Osteoblast (primary cell): ENCODE measurements at places on chromosomes 4 and X. TPM values are rescaled to one million over a fixed set of nuclear protein-coding genes. Genes with fewer than 3 reads are reported as not detected.

ADGRG4 gene
- total RNA-seq, result not detected in 2 replicates

LNX1 gene
- total RNA-seq, result 6.2 and 9.8 TPM in 2 replicates

MAGEA9B gene
- total RNA-seq, result not detected in 2 replicates

ODAM gene
- total RNA-seq, result not detected in 2 replicates

OTUD4 gene
- total RNA-seq, result 22.8 and 30.6 TPM in 2 replicates

CT47B1 gene
- not detected in 2 replicates for total RNA-seq

KIAA1210 gene
- not detected in 2 replicates for total RNA-seq

GLRA2 gene
- not detected in 2 replicates for total RNA-seq

BEX5 gene
- not detected in 2 replicates for total RNA-seq

TBC1D8B gene
- 12.3 and 14.7 TPM in 2 replicates for total RNA-seq

CYLC1 gene
- not detected in 2 replicates for total RNA-seq

ARHGAP6 gene
- total RNA-seq, result 2.2 and 5.0 TPM in 2 replicates

CYBB gene
- total RNA-seq, result 0.29 and 1.4 TPM in 2 replicates

RGN gene
- total RNA-seq, result 2.5 and 4.4 TPM in 2 replicates

DNA sequence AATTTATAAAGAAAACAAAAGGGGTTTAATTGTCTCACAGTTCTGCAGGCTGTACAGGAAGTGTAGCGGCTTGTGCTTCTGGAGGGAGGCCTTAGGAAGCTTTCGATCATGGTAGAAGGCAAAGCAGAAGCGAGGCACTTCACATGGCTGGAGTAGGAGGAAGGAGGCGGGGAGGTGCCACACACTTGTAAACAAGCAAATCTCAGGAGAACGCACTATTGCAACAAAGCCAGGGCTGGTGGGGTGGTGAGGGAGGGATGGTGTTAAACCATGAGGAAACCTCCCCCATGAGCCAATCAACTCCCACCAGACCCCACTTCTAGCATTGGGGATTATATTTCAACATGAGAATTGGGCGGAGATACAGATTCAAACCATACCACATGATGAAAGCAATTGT is 1116.3 kb downstream of the FAT4 start:
- DNase-seq, result no peak

DNA sequence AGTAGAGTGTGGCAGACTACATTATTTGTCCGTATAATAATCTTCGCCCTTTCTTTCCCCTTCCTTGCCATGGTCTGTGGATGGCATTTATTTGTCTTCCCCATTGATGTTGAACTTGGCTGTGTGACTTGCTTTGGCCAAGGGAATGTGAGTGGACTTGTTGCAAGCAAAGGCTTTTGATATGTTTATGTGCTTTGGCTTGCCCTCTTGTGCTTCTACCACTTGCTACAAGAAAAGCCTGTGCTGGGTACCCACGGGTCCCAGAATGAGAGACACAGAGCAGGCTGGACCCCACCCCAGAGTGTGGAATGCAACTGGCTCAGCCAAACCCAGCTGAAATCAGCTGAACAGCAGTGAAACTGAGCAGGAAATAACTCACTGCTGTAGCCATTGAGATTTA is 63.0 kb downstream of the FAM184B start:
- no peak for DNase-seq

- no peak for DNase-seq
Observed at GRCh38 chr4:65018313-65018712, 609.1 kb upstream of the TECRL start.

DNA sequence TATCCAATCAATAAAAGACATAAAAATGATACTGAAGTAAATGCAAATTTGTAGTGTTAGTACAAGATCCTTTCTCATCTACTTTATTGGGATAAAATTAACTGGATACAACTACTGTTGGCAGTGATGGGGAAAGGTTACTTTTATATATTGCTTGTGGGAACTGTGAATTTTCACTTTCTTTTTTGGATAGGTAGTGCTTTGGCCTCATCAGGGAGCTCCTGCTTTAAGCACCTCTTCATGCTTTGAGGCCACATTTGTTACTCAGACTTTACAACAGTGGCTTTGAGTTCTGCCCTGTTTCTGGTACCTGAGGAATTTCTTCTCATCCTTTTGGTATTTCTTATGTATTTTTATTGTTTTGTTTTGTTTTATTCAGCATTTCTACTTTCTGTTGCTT is 316.8 kb upstream of the ZCCHC13 start:
- no peak for DNase-seq

DNA sequence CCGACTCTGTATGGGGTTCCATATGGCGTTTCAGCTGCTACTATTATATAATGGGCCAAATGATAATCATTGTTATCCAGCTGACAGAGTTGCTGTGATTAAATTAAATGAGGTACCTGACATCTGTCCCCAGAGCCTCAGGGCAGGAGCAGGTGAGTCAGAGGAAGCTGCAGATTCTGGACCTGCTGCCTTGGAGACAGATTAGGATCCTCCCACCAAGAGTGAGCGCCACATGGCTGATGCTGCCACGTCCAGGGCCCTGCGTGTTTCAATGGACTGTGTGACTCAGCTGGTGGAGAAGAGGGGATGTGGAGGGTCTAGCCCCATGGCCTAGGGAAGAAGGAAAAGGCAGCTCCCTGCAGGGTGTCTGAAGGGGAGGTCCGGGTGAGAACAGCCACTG is 28.3 kb upstream of the UXT start:
- no peak for DNase-seq

- DNase-seq, result peak; percentile 62
Observed at GRCh38 chr4:13540446-13541175, 3.7 kb downstream of the NKX3-2 start.

DNA sequence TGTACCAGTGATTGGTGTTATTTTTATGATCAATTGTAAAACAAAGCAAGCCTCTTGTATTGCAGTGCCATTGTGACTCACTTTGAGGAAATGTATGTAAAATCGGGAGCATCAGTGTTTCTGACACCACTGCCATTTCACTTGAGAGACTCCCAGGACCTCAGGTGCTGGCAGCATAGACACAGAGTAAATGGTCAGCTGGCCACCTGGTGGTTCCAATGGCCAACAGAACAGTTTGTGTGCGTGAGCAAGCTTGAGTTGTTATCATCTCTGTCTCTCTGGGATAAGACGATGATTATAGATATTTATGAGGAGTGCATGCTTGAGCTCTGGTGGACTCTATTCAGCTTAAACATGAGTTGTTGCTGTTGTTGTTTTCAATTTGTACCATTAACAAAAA is 356.6 kb downstream of the GUCY2F start:
- no peak for DNase-seq

DNA sequence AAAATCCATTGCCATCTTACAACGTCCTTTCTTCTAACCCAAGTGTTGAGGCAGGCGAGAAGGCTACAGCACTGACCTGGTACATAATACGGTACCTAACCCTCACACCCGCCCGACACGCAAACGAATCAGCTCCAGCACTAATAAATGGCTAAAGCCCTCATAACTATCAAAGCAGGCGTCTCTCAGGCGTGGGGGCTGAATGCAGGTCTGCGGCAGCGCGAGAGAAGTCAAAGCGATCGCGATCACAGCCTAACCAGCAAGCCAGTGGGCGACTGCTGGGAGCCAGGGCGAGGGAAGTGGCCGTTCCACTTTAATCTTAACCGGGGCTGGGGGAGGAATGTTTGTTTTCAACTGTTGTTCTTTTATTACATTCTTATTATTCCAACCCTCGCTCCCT is 1.5 kb downstream of the CDX4 start:
- DNase-seq, result no peak

- DNase-seq, result no peak
Observed at GRCh38 chrX:102835504-102836146, 101.4 kb upstream of the RAB40AL start.

- DNase-seq, result no peak
Observed at GRCh38 chr4:59540311-59540710, 1659.8 kb upstream of the ADGRL3 start.

GRCh38 chr4:6972911-6973310 is 63.3 kb downstream of the TBC1D14 start:
- DNase-seq, result no peak

GRCh38 chr4:130028552-130028951 is 932.6 kb downstream of the C4orf33 start:
- DNase-seq, result no peak

- DNase-seq, result no peak
Observed at GRCh38 chr4:53855581-53856250, 208.7 kb downstream of the CHIC2 start.

DNA sequence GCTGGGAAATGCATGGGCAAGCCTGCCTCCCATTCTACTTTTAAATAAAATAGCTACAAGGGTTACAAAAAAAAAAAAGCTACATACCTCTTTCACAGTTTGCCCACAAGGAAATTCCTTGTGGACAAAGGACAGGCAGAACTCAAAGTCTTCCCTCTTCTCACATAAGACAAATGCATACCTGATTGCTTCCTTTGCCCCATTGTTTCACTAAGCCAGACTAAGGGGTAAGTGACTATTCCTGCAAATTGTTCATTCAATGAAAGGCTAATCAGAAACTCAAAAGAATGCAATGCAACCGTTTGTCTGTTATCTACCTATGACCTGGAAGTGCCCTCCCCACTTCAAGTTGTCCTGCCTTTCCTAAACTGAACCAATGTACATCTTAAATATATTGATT is 780.6 kb downstream of the FAM133A start:
- DNase-seq, result no peak

- no peak for DNase-seq
Observed at GRCh38 chr4:111323916-111324315, 701.0 kb upstream of the PITX2 start.

GRCh38 chr4:87865288-87865687 is 32.5 kb downstream of the MEPE start:
- DNase-seq, result no peak

- DNase-seq, result no peak
Observed at GRCh38 chr4:105350859-105351490, 122.9 kb downstream of the PPA2 start.

DNA sequence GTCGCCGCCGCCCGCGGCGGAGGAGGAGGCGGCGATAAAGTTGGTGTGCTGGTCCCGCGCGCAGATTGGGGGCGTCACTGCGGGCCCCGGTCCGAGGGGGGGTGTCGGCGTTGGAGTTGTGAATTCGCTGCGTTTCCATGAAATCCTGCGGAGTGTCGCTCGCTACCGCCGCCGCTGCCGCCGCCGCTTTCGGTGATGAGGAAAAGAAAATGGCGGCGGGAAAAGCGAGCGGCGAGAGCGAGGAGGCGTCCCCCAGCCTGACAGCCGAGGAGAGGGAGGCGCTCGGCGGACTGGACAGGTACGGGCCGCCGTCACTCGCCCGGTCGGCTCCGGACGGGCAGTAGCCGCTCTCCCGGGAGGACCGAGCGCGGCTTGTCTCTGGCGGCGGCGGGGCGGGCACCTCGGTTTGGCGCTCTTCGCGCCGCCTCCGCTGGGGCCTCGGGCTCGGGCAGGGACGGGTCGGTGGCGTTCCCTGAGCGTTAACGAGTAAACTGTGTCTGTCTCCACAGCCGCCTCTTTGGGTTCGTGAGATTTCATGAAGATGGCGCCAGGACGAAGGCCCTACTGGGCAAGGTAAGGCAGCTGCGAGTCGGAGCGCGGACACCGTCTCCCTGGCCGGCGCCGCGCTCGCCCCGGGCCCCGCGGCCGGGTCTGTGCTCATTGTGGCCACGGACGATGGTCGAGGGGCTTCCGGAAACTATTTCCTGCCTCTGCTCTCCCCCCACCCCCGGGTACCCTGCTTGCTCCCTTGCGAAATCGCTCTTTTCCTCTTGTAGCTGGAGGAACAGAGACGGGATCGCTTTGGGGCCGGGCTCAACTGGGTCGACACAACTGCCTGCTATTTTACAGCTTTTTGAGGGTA is 658 bp downstream of the KDM6A start:
- DNase-seq, result peak; percentile 88

GRCh38 chr4:25635501-25635900 is 20.1 kb upstream of the SLC34A2 start:
- DNase-seq, result no peak

- DNase-seq, result peak; percentile 38
Observed at GRCh38 chr4:3527914-3528876, 4.0 kb downstream of the LRPAP1 start.

- no peak for DNase-seq
Observed at GRCh38 chr4:87500092-87500462, 29.1 kb downstream of the SPARCL1 start.

DNA sequence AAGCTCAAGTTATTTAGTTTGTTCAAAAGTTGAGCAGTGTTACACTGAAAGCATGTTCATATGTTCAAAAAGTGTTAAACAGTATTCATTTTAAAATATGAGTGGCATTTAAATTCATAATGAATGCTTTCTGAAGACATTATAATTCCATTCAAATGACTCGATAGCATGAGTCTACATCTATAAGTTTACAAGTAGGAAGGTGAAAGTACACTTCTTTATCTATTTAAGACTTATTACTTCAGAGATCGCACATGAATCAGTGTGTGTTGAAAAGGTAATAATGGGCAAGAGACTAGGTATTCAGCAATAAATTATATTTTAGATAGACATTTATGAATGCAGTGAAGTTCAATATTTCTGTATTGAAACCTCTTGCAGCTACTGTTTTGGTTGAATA is 456.1 kb downstream of the GRXCR1 start:
- DNase-seq, result no peak

GRCh38 chrX:44400588-44400987 is 57.1 kb upstream of the EFHC2 start:
- peak; percentile 10 for DNase-seq

DNA sequence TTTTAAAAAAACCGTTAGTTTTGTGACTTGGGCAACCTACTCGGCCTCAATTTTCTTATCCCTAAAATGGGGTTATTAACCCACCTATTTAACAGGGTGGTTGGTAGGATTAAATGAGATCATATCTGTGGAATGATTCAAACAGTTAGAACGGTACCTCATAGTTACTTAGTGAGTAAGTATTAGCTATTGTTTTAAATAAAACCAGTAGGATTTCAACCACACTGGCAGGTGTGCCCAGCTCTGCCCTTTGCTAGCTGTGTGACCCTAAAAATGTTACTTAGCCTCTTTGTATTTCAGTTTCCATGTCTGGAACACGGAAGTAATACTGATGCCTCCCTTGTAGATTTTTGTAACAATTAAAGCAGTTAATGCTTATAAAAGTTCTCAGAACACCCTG is 225.8 kb upstream of the SPRY1 start:
- peak; percentile 18 for DNase-seq

- peak; percentile 25 for DNase-seq
Observed at GRCh38 chr4:143406523-143406922, 69.8 kb downstream of the GAB1 start.

GRCh38 chr4:168846414-168846813 is 163.6 kb downstream of the CBR4 start:
- no peak for DNase-seq
